ENCODE measurements at places on chromosomes 12 and 14.

- DNase-seq, result no peak
These were observed 158.0 kb downstream of the KCNK10 start for GRCh38 chr14:88164906-88165534.

DNA sequence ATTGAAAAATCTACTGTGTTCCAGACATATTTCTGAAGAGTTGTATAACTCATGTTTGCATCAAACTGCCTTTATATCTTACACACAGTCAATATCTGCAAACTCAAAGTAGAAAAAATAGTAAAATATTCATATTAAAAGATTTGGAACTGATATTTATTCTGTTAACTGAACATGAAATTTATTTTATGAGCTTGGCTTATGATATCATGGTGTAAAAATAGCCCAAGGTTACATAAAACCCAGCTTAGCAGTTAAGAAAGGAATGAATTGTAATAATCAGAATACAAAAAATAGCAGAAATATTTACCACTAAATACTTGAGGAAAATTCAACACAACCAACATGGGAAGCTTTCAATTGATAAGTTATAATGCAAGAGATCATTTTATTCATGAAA is 367.9 kb downstream of the FLRT2 start:
- DNase-seq, result no peak

GRCh38 chr14:38253676-38254075 is 2.2 kb downstream of the CLEC14A start:
- peak; percentile 33 for DNase-seq

- no peak for DNase-seq
These were observed 37.5 kb downstream of the RAP1B start for GRCh38 chr12:68648179-68648578.

DNA sequence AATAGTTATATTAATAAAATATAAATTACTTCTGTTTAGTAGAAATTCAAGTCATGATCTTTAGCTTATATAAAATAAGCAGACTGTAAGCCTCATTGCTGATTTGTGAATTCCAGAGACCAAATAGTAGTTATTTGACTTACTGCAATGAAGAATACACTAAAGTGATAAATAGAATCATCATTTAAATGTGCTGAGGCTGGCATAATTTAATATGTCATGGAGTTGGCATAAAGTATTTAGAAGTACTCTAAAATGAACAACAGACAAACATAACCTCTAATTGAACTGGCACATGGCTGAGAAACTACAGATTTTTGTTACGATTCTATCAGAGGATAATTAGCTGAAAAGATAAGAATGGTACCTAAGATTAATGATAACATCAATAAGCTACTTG is 45.7 kb upstream of the TRHDE start:
- no peak for DNase-seq

GRCh38 chr14:104596451-104596918 is 8.1 kb downstream of the TMEM179 start:
- DNase-seq, result no peak

- peak; percentile 40 for DNase-seq
These were observed 29.5 kb downstream of the CEP170B start for GRCh38 chr14:104894331-104895206.

DNA sequence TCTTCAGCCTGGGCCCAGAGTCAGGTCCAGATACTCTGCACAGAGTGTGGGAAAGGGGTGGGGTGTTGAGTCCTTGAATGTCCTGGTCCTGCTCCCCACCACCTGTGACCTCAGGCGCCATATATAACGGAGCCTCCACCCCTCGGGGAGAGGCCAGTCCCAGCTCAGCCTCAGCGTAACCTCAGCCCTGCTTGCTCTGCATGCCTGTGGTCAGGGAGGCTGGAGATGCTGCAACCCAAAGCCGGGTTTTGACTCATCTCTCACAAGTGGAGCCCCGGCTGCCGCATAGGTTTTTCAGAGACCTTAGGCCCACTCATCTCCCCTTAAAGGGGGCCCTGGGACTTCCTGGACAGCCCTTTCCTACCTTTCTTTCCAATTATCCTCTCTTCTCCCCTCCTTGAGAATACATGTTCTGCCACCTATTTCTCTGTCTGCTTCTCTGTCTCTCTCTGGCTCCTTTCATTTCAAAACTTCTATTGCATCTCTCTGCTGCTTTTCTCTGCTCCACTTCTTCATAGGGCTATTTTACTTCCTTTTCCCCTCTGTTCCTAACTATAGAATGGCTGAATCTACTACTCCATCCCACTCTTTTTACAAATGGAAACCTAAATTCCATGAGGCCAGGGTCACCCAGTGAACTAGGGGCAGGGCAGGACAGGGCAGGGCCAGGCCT is 1.2 kb downstream of the ITGB7 start:
- DNase-seq, result no peak

DNA sequence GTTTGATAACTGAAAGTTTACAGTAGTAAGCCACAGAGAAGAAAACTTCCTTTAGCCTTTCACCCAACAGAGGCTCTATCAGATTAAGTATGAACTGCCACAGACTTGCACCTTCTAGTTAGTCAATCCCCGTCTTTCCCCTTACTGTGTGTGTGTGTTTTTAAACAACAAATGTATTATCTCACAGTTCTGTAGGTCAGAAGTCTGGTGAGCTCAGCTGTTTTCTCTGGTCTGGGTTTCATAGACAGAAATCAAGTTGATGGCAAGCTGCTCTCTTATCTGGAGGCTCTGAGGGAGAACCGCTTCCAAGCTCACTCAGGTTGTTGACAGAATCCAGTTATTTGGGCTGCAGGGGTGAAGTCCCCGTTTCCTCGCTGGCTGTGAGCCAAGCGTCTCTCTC is 320.5 kb downstream of the PRKD1 start:
- no peak for DNase-seq

GRCh38 chr12:113056631-113057488 is at the start of gene DTX1:
Gene DTX1 (plus strand): TSS chr12:113056730. CDS start chr12:113058193, 1,463 bp downstream.
- DNase-seq, result peak; percentile 18

DNA sequence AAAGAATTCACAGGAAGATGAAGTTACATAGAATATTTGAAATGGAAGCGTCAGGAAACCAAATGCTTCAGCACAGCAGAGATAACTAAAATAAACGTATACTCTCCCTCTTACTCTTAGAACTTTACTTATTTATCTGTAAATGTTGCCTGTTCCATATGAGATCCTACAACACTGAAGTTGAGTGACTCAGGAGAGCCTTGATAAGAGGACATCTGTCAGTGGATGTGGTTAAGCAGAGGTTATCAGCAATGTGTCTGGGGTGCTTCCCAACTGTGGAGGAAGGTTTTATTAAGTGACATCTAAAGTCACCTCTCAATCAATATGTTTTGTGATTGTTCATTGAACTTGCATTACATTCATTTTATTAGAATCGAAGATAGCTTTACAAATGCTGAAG is 81.9 kb downstream of the NEDD1 start:
- no peak for DNase-seq

DNA sequence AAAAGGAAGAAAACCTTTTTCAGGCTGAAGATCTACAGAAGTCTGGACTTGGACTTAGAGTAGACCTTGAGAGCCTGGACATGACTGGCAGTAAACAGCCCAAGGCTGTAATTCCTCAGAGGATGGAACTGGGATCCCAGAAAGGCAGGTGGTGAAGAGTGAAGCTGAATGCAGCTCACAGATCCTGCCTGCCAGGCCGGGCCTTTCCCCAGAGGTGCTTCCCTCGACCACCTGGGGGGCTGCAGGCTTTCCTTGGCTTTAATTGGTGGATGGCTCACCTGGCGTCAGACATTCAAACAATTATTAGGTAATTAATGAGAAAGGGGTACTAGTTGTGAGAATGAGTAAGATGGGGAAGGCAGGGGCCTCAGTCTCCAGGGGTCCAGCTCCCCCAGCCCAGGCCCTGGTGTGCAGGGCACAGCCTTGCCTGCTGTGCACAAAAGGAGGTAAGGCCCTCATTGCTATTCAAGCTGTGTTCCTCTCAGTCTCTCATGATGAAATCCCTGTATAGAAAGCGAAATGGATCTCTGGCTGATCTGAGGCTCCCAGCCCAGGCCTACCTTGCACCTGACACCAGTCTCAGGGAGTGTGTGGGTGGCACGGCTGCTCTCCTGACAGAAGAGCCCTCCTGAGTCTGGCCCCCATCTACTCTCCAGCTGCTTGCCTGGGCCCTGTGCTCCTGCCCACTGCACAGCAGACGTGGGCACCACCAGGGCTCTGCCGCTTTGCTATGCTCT is 63.0 kb upstream of the TCL1A start:
- DNase-seq, result no peak

GRCh38 chr12:41819948-41820347 is 324.7 kb downstream of the GXYLT1 start:
- DNase-seq, result no peak

DNA sequence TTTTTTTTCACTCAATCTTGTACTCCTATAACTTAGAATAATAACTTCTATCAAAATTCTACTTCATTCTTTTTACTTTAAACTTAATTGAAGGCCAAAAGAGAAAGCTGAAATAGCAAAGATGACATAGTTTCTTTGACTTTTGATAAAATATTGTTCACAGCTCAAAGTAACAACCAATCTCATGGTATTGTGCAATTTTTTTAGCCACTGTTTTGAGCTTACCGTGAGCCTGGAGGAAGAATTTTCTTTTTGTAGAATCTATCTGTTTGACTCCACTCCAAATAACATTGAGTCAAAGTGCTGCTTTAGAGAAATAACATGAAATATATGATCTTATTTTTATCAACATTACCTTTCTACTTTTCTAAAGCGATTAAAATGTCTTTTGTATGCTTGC is 903.9 kb upstream of the FOXG1 start:
- no peak for DNase-seq

- DNase-seq, result peak; percentile 15
These were observed 836 bp downstream of the AAAS start for GRCh38 chr12:53320352-53321195.

DNA sequence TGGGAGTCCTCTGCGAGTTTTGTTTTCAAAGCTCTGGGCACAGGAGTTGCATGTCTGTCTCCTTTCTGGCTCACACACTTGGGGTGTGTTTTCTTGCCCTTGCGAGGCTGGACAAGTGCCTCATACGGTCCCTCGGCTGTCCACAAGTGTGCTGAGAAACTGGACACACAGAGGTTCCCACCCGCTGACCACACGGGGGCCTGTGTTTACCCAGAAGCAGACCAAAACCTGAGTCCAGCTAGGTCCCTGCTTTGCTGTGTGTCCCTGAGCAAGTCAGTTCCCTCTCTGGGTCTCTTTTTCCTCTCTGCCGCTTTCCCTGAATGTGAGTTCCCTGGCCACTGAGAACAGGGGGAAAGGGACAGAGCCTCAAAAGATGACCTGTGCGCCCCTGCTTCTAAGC is 678 bp upstream of the OAS2 start:
- DNase-seq, result peak; percentile 48

- DNase-seq, result no peak
These were observed 82.9 kb upstream of the RIN3 start for GRCh38 chr14:92430686-92431085.

- DNase-seq, result peak; percentile 58
These were observed at the start of gene ATL1 for GRCh38 chr14:50559990-50560930. Gene ATL1 (plus strand): TSS chr14:50560145. CDS start chr14:50560266, 121 bp downstream.

DNA sequence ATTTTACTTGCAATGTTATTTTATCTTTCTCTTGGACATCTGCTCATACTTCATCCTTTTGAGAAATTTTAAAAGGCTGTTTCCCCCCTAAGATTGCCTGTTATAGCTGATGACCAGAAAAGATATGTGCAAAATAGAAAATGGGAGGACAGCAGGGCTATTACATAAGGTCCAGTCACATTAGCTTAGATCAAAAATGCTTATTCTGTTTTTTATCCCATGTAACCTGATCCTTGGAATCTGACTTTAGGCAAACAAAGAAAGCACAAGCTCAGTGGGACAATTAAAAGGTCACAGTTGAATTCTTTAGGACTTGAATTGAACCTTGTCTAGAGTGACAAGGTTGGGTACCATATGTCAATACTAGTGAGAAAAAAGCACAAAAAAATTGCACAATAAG is 65.1 kb upstream of the TRHDE start:
- no peak for DNase-seq

GRCh38 chr12:113075137-113075683 is 18.7 kb downstream of the DTX1 start:
- no peak for DNase-seq

DNA sequence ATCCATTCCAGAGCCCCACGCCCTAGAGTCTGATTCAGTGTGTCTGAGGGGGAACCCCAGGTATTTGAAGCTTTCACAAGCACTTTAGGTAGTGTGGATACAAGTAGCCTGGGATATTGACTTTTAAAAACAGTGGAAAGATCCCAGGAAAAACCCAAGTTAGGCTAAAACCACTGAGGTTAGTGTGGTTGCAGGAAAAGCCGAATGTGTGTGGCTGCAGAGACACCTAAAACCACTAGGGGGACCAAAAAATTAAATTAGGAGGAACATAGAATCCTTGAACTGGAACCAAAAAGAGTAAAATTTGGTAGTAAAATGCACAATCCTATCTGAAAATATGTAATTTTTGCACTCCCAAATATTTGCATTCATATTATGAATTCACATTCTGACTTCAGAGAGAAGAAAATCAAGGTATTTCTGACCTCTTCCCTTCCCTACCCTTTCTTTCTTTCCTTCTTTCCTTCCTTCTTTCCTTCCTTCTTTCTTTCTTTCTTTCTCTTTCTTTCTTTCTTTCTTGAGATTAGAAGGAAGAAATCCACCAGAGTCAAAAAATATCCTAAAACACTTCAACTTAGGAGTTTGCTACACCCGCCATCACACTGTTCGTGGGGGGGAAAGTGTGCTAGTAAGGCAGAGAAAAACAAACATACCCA is 37.8 kb downstream of the SLCO1A2 start:
- DNase-seq, result peak; percentile 43

DNA sequence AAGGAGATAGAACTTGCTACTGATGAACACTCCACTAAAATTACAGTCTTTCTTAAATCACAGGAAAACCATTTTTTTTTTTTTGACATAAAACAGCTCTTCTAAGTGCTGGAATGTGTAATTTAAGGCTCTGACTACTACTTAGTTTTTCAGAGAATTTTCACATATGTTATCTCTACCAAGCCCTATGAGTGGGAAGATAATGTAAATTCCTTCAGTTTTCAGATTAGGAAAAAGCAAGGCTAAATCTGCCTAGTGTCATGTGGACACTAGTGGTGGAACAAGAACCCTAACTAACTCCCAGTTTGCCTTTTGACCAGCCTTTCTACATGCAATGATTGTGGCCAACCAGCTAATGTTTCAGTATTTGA is 37.3 kb upstream of the CSRP2 start:
- no peak for DNase-seq

- no peak for DNase-seq
These were observed 53.9 kb downstream of the ATF7 start for GRCh38 chr12:53572134-53572758.

DNA sequence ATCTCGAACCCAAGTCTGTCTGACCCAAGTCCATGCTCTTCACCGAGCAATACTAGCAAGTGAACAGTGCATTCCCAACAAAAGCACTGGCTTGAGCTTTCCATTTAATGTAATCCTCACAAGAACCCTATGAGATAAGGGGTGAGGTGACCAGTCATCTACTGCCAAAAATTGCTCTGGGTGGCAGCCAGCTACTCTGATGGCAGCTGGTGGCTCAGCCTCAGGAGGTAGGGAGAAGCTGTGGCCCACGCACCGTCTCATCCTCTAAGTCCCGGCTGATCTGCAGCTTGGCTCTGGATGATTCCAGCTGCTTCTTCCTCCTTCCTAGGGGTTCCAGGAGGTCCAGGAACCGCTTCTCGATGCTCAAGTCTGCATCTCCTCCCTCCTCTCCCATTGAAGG is 75.2 kb downstream of the PLEKHG3 start:
- no peak for DNase-seq

- DNase-seq, result no peak
These were observed 20.9 kb downstream of the POMT2 start for GRCh38 chr14:77299771-77300170.

- no peak for DNase-seq
These were observed 435.7 kb downstream of the CCER1 start for GRCh38 chr12:90519285-90519684.
